NCI-H2029 treated with DMSO at 0.1 percent for 48 hours (cell line): ENCODE measurements at places on chromosomes 13 and 19.
A peak's percentile ranks its signal among the peaks of the same experiment; 100 is the strongest.

DNA sequence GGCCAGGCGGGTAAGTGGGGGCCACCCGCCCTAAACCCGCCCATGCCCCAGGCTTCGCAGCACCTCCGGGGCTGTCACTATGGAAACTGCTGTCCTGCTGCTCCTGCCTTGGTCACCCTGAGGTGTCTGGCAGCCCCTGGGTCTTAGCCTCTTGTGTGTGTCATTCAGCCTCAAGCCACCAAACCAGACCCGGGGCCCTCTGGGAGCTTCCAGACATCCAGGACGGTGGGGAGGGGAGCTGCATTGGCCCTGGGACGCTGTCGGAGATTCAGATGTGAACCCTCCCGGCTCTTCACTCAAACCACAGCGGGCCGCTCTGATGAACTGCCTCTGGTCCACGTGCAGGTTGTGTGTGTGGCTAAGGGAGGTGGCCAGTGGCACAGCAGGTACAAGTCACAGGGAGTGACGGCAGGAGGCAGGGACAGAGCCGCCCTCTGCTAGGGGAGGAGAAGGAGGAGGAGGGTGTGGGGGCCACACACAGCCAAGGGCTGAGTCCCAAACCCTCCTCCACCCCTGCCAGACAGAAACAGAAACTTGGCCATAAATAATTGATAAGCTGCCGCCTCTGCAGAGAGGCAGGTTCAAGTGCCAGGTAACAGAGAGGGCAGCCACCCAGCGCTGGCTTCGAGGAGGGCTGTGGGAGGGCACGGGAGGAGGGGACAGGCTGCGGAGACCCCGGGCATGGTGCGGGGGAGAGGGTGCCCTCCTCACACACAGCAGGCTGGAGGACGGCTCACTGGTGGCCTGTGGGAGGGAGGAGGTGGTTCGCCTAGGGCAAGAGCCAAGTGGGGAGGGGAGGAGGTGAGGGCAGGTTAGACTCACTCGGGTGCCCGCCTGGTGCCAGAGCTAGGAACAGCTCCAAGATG lies 8.0 kb downstream of the NANOS3 start:
- DNase-seq, result no peak

DNA sequence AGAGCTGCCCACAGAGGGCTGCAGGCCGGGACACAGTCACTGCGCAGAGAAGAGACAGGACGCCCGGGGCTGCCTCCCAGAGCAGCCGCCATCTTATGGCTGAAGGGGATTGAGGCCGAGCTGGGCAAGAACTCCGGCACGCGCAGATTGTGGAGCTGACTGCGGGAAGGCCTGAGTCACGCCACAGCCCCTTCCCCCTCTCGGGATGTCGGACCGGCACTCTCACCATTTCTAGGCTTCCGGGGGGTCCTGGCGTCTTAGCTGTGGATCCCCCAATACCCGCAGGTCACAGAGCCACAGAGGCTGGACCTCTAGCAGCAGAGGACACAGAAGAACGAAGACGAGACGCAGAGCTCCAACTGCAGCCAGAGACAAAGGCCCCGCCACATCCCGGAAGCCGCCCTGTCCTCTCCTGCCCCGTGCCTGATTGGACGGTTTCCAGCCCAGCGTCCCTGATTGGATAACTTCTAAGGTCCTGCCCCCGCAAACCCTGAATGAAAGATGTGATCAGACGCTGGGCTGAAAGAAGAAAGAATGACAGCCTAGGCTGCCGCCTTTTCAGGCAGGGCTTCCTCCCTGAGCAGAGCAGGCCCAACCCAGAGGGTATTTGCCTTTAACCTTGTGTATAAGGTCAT lies at the start of gene ZNF43:
TSS of gene ZNF43 (minus strand) at position 373 of the 635 bp plus-strand sequence. CDS start at position 229, 144 bp downstream.
- DNase-seq, result peak; percentile 88

DNA sequence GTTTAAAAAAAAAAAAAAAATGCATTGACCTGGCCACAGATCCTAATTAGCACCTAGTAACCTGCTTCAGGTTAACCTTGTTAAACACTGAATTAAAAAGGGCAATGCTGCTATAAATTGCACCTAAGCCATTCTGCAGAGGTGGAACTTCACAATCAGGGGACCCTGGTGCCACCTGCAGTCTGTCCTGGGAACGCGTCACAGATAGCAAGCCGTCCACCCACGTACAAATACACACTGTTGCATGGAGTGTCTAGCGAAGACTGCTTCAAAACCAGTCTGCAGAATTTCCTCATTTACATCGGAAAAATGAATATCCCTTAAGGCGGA lies 169.3 kb downstream of the COL4A1 start:
- DNase-seq, result peak; percentile 74

DNA sequence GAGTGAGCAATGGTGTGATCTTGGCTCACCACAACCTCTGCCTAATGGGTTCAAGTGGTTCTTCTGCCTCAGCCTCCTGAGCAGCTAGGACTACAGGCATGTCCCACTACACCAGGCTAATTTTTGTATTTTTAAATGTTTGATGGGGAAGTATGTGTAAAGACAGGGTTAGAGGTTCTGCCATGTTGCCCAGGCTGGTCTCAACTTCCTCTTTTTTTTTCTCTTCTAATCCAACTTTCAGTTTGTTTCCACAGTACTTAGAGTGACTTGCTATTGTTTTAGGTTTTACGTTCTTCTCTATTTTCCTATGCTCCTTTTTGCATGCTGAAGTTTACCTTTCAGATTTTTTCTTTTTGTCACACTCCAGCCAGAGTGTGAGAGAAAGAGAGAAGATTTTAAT lies 1433.0 kb downstream of the UQCRFS1 start:
- no peak for DNase-seq

GRCh38 chr19:19010551-19010950 lies 22.8 kb downstream of the SUGP2 start:
- DNase-seq, result no peak

DNA sequence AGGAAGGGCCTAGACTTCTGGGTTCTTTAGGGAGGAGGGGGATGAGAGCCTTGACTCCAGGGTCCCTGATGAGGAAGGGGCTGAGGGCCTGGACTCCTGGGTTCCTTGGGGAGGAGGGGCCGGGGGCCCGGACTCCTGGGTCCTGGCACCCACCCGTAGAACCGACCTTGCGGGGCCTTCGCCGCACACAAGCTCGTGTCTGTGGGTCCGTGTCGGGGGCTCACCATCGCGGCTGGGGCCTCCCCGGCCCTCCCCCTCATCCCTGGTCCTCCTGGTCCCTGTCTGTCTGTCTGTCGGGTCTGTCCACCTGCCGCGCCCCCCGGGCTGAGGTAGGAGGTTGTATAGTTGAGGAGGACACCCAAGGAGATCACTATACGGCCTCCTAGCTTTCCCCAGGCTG lies 662 bp upstream of the SPACA6 start:
- no peak for DNase-seq

GRCh38 chr13:53601113-53601512 lies 572.5 kb downstream of the OLFM4 start:
- no peak for DNase-seq

DNA sequence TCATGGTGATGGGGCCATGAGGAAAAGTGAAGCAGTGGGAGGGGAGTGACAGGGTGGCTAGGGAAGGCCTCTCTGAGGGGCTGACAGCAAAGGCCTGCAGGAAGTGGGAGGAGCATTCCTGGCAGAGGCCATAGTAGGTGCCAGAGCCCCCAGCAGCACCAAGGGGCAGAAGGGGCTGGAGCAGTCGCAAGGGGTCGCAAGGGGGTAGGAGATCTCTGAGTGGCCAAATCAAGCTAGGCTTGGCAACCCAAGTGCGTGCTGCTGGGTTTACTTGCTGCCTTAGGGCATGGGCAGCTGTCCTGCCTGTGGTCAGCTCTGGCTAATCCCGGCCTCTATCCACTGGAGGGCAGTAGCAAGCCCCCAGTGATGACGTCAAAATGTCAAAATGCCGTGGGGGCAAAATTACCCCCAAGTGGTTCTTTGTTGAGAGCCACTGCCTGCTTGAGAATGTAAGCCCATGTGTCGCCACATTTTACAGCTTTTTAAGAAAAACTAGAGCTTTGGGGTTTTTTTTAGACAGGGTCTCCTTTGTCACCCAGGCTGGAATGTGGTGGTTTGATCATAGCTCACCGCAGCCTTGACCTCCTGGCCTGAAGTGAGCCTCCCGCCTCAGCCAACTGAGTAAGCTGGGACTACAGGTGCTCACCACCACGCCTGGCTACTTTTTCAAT lies 11.8 kb downstream of the CCDC97 start:
- DNase-seq, result no peak

- peak; percentile 64 for DNase-seq
Measured at GRCh38 chr13:106143930-106144709, 391.3 kb downstream of the EFNB2 start.

GRCh38 chr19:3125900-3126524 lies 9.8 kb upstream of the GNA15 start:
- DNase-seq, result peak; percentile 28

GRCh38 chr19:33686262-33686661 lies 64.5 kb downstream of the CHST8 start:
- no peak for DNase-seq

GRCh38 chr19:13437919-13438618 lies 68.2 kb downstream of the CACNA1A start:
- no peak for DNase-seq

DNA sequence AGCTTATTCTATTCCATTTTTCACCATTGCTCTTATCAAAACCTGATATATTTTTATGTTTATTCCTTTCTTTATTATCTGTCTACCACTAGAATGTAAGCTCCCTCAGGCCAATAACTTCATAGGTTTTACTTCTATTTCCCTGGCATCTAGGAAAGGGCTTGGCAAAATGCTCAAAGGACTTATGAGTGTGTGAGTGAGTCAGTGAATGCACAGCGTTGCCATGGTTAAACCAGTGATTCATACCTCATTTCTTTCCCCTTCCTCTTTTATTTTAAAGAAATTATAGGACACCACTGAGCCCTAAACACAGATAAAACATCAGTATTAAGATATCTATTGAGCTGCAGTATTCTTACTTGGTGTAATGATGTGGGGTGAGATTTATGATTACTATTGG lies 162.1 kb downstream of the GPC6 start:
- no peak for DNase-seq

- DNase-seq, result no peak
Measured at GRCh38 chr13:73300718-73301425, 242.1 kb downstream of the KLF5 start.

- DNase-seq, result no peak
Measured at GRCh38 chr13:43731296-43731695, 55.5 kb downstream of the ENOX1 start.

DNA sequence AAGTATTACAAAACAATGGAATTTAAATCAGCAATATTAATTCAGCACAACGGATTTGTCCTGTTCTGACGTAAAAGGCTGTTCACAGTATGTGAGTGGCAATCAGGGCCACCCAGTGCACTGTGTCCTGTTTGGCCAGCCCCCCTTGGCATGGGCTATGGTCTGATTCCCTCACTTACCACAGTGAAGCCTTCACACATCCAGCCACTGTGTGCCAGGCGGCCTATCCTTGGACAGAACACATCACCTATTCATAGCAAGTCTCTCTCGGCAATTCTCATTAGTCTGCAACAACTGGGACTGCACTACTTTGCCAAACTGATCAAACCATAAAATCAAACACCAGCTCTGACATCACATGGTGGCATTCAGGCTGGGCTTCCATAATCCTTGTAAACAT lies 221.5 kb upstream of the TSHZ3 start:
- no peak for DNase-seq

GRCh38 chr13:106103779-106104178 lies 431.7 kb downstream of the EFNB2 start:
- DNase-seq, result no peak

- no peak for DNase-seq
Measured at GRCh38 chr19:11027381-11027780, 61.9 kb upstream of the LDLR start.

GRCh38 chr13:29523199-29523961 lies 72.1 kb downstream of the SLC7A1 start:
- no peak for DNase-seq

- DNase-seq, result no peak
Measured at GRCh38 chr19:18128044-18128443, 24.9 kb upstream of the PIK3R2 start.

DNA sequence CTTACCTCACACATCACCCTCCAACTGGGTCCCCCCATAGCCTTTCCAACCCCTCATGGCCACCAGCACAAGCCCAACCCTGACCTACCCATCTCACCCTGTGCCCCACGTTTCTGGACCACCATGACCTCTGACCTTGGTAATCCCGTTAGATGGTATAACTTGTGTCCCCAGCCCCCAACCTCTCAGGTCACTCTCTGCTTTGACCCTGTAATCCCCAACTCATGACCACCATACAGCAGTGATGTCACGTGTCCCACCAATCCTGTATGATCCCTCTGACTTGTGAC lies 8.5 kb downstream of the KLC3 start:
- no peak for DNase-seq

DNA sequence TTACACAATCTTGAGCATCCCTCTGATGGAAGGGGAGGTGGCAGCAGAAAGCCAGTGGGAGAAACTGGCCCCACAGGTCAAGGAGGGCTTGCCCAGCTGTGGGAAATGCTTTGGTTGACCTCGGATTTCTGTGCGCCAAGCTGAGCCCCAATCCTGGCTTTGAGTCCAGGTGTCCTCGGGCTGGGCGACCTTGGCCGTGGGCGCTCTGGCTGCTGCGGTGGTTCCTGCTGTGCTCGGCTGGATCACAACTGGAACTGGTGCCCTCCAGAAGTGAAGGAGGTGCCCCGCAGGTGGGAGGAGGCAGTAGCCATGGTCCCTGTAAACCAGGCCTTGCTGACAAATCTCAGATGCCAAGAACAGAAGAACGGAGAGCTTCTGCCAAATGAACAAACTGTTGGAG lies 56.4 kb downstream of the ZNF676 start:
- DNase-seq, result no peak

DNA sequence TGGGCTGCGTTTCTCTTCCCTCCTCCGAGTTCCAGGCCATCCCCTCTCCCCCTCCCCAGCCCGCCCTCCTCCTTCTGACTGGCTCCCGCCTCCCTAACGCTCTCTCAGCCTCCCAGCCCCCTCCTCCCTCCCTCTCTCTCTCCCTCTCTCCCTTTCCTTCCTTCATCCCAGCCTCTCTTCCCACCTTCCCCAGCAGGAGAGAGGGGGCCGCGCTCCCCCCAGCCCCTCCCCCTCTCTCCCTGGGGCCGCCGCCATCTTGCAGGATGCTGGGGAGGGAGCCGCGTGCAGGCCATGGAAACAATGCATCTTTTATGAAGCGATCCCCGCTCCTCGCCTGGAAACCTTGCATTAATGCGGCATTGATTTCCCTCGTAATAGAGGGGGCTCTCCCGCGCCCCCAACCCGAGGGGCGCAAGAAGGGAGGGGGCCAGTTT lies 42.6 kb upstream of the ADGRL1 start:
- DNase-seq, result peak; percentile 10

- DNase-seq, result no peak
Measured at GRCh38 chr19:18558604-18559003, 934 bp downstream of the KXD1 start.

DNA sequence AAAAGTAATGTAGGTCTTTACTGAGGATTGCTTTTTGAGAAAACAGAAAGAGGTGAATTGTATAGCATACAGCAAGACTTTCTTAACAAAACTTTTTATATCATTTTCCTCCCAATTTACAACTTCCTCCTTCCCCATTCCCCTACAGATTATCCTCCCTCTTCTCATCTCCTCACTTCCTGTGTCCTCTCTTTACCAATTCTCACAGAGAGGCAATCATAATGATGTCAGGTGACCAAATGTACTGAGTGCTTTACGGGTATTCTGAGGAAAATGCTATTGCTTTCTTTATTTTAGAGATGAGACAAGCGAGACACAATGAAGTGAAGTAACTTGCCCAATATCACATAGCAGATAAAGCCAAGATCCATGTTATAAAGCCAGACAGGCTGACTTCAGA lies 1.7 kb upstream of the MTMR6 start:
- no peak for DNase-seq

- DNase-seq, result peak; percentile 28
Measured at GRCh38 chr19:42563352-42564210, 31.1 kb downstream of the CEACAM8 start.
